ENCODE measurements at places on chromosomes 4 and X.

DNA sequence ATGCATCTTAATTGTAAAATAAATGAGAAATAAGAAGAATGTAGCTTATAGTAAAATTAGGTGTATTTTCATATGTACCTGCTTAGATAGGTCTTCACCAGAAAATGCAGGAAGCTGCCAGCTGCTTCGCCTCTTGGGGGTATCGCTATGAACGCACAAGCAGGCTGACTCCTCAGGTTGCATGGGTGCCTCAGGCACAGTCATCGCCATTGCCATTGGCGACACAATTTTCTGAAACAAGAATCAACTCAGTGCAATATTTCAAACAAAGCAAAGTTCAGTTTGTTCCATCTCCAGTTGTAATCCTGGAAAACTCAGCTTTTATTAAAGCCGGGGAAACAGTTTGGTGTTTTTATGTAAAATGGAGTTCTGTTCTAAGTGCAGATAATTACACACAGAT is 29.7 kb downstream of the STOX2 start:
- no peak for DNase-seq

- no peak for DNase-seq
These were observed 35.3 kb downstream of the SHROOM2 start for GRCh38 chrX:9821572-9821971.

GRCh38 chr4:182301736-182302135 is 58.5 kb downstream of the TENM3 start:
- no peak for DNase-seq

DNA sequence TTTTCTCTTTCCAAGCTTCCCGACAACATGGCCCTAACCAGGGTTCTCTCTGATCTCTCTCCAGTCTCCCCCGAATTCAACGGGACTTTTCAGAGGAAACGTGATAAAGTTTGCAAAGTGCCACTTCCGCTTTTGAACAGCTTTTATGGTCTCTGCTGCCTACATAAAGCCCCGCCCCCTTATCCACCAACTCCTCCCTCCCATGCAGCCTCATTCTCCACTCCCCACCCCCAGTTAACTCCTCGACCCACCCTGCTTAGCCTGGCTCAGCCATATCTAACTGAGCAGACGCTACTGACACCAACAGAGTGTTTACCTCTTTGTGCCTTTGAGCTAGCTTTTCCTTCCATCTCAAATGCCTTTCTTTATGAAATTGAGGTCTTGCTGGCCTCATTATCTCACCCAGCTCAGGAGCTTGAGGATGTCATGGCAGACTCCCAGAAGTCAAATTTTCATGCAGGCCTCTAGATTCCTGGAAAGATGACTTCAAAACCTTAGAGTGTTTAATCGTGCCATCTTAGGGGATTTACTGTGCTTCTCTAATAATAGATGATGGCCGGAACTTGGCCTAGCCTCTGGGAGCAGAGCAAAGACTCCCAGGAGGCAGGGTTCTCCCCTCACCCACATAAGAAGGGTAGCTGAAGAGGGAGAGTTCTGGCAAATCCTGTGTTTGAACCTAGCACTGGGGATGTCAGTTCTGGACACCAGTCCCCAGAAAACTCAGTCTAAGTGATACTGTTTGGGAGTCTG is 606.0 kb downstream of the BCOR start:
- DNase-seq: no peak

- DNase-seq: no peak
These were observed 2.3 kb downstream of the PLAC8 start for GRCh38 chr4:83112231-83112630.

DNA sequence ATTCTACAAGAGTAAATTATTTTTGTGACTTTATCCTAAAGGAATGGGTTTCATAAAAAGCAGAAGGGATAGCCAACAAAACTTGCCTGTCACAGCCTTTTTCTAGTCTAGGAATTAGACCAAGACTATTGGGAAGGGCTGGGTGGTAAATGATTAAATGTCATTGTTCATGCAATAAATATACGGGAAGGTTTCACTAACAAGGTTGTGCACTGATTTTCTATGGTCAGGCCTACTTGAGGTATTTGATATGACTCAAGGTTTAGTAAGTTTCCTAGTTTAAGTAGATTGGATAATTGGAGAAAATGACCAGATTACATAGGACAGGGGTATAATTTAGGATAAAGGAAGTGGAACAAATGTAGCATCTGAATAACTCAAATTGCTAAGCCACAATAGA is 249.1 kb upstream of the BMP3 start:
- DNase-seq: no peak

DNA sequence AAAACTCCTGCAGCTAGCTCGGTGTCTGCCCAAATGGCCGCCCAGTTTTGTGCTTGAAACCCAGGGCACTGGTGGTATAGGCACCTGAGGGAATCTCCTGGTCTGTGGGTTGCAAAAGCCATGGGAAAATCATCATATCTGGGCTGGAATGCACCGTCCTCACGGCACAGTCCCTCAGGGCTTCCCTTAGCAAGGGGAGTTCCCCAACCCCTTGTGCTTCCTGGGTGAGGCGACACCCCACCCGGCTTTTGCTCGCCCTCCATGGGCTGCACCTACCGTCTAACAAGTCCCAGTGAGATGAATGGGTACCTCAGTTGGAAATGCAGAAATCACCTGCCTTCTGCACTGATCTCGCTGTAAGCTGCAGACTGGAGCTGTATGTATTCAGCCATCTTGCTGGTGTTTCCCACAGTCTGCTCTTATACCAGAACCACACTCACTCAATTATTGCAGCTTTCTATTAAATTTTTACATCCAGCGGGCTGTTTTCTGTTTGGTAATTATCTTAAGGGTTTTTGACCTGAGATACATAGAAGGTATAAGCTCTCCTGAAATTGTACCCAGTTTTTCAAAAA is 36.7 kb upstream of the NPNT start:
- no peak for DNase-seq

DNA sequence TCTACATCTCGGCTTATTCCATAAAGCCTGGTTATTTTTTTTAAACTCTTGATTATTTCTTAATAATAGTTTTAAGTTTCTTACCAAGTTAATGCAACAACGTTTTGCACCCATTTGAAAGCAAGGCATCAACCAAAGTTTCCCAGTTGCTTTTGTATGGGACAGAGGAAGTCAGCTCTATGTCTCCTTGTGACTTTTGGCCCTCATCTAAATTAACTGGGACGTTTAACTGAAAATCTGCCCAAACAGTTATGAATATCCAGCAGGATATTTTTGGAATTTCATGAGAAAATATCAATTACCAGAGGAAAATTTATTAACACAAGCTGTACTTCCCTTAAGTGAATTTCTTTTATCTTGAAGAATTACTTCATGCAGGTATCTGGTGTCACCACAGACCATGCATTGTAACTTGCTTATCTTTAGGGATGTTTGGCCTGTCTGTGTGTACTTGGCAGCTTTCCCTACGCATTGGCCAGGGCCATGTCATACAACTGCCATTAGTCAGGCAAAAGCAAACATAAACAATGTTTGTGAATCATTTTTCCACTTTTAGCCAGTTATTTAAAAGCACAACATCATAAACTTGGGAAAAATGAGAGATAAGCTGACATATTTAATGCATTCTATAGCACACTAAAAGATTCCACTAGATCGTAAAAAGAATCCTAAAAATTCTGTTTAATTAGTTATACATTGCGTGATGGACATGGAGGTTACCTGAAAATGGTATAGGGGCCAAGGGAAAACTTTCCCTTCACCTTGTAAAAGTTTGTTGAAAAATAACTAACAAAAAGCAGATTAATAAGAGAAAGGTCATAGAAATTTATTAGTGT is 101.4 kb upstream of the PDE5A start:
- no peak for DNase-seq

GRCh38 chrX:42837747-42838146 is 59.8 kb upstream of the PPP1R2C start:
- no peak for DNase-seq

DNA sequence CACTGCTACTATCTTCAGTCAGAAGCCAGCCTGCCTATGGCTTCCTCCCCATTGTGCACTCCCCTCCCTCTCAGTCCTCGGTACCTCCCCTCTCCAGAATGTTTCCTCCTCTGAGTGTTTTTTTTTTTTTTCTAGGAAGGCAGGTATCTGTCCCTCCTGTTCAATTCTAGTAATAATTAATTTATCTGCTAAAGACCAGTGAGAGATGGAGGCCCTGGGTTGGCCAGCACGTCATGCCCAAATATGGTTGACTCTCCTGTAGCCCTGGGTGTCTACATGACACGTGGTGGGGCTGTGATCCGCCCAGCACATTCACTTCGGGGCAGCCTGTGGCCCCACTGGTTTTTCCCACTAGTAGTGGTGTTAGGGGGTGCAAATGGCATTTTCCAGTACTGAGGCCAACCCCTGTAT is 1.8 kb downstream of the FLNA start:
- no peak for DNase-seq

DNA sequence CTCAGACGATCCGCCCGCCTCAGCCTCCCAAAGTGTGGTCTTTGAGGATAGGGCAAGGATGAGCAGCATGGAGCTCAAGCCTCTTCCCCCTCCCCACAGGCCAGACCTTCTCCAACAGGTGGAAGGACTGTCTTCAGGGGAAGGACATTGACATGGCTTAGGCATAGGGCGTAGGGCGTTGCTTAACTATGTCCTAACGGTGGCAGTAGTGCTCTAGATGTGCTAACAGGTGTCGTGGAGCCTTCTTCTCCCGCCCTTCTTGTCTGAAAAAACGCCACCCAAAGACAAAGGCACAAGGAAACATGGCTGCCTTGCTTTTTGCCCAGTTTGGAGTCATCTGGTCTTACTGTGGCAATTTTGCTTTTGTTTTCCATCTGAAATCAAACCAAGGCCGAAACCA is 219.8 kb downstream of the OR13H1 start:
- DNase-seq: peak; percentile 83

- no peak for DNase-seq
These were observed 185.7 kb upstream of the HS3ST1 start for GRCh38 chr4:11614426-11614825.

GRCh38 chr4:7311205-7311604 is 118.9 kb downstream of the SORCS2 start:
- no peak for DNase-seq

DNA sequence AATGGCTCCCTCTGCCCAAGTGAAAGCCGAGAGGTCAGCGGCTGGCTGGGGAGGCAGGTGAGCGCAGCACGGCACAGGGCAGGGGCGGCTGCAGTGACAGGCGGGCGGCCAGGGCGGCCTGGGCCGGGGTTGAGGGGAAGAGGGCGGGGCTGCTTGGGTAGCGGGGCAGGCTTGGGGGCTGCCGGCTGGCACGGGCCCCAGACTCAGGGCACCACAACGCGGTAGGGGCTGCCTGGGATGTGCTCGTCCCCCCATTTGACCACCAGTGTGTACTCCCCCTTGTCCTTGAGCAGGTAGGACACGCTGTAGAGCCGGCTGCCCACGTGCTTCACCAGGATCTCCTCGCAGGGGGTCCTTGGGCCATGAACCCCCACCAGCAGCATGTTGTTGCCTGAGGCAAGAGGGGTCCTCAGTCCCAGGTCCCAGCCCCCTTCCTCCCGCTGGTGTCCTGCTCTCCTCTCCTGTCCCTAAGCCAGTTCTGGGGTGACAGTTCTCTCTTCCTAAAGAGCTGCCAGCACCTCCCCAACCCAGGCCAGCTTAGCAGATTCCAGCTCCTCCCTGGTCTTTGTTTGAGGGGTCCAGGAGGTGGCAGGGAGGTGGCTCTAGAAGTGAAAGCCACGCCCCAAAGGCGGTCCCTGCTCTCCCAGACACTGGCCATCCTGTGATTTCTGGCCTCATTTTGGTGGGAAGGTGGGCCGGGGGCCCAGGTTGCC is 25.6 kb downstream of the FLNA start:
- DNase-seq: no peak

GRCh38 chr4:154807042-154807630 is 26.1 kb downstream of the RBM46 start:
- no peak for DNase-seq

DNA sequence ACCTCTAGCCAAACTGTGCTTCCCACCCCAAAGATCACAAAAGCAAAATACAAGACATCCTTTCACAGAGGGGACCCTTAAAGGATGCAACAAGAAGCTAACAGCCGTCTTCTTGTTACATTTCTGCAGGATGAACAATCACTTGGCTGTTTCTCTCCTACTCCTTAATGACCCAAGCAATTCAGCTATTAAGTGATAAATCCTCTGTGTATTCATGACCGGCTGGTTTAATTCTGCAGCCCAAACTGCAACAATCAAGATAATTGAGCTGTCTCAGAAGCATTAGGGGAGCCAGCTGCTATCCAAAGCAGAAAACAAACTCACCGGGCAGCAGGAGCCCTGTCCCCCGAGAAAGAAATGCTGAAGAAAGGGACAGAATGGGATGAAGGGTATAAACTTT is 85.9 kb upstream of the ACSL4 start:
- DNase-seq: no peak

GRCh38 chr4:114184901-114185300 is 205.5 kb upstream of the ARSJ start:
- DNase-seq: no peak

DNA sequence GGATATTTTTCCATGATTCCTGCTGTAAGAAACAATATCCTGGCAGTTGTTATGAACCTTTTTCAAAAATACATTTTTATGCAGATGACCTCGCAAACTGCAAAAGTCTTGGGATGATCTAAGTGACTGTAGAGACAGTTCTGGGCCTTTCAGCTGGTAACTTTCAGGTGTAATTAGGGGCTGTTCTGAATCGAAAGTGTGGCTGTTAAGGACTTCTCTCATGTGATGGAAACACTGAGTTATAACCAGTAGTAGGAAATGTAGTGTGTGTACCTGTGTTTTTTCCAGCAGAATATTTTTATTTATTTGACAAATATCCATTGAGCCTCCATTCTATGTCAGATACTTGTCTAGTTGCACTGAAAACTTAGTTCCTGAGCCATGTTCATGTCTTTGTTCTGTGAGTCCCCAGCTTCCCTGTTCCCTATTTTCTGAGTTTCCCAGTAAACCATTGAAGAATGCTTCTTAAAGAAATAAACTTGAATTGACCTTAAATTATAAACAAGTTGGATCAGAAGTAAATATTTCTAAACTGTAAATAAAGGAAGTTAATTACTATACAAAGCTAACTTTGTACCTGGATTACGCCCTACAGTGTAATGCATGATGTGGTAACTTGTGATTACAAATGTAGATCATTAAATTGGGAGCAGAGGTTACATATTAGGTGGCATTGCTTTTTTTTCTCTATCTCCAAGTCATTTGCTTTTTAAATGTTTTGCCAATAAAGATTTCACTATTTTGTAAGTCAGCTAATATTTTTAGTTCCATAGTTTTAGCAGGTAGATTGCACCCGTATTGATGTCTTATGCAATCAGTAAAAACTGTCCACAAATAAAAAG is 33.7 kb upstream of the HPGD start:
- no peak for DNase-seq

DNA sequence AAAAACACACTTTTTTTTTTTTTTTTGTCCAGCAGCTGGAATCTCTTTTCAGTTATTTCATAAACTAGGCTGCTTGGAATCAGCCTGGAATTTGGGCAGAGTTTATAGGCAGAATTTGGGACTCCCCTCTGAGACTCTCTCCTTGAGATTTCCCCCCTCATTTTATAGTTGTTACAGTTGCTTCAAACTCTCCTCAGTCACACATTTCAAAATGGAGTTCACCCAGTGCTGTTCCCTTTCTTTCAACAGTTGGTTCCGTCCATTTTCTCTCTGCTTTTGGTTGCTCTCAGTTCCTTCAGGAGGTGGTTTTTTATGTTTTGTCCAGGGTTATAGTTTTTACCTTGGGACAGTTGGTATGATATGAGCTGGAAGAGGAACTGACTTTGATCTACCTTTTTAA is 27.5 kb downstream of the NSD2 start:
- DNase-seq: no peak

Measured in dorsolateral prefrontal cortex (tissue), 122 donors.